ENCODE measurements at places on chromosomes 11 and 22.

DNA sequence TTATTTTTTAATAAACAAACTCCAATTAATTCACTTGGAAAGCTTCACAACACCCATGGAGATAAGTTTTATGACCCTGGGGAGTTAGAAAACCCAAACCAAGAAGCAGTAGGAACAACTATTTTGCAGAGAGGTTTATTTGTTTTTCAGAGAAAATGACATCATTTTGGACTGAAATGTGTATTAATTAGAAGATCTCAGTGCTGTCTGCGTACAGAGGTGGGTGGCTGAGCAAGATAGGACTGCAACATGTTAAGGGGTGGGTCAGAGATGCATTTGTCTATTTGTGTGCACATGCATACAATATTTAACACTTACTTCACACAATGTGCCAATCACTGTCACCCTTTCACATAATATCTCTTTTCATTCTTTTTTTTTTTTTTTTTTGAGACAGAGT is 1.1 kb downstream of the SCGB1A1 start:
- DNase-seq = no peak

- DNase-seq = no peak
These were observed 3.1 kb upstream of the TMA7B start for GRCh38 chr22:39956932-39957664.

- DNase-seq = no peak
These were observed 5.8 kb upstream of the ZNF74 start for GRCh38 chr22:20388200-20388599.

- no peak for DNase-seq
These were observed 15.0 kb downstream of the KCNE3 start for GRCh38 chr11:74452366-74452765.

DNA sequence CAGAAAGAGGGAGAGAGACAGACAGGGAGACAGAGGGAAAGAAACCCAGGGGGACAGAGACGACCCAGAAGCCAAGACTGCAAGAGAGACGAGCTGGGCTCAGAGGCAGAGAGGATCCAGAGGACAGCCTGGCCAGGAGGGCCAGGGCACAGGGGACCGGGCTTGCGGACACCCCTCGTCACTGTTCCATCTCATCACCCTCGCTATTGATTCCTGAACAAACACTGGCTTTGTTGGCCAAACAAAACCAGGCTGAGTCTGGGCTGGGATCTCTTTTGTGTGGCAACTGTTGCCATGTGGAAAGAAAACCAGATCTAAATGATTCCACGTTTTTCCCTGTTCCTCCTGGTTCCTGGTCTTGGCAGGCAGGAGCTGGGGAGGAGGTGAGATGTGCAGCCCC is 339.4 kb downstream of the MN1 start:
- no peak for DNase-seq

DNA sequence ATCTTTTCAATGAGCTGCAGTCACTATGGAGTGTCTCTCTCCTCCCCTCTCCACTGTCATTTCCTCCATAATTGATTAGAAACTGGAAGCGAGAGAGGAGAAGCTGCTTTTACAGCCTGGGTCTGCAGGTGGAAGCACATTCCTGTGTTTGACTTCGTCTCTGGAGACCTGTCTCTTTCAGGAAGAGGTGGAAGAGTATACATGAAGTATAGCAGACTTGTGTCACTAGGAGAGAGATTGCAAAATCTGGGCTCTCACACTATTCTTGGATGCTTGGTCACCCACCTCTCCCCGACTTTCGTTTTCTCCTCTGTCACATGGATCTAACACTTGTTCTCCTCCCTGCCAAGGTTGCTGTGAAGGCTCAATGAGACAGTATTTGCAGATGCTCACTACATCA is 323.3 kb downstream of the NTM start:
- no peak for DNase-seq

DNA sequence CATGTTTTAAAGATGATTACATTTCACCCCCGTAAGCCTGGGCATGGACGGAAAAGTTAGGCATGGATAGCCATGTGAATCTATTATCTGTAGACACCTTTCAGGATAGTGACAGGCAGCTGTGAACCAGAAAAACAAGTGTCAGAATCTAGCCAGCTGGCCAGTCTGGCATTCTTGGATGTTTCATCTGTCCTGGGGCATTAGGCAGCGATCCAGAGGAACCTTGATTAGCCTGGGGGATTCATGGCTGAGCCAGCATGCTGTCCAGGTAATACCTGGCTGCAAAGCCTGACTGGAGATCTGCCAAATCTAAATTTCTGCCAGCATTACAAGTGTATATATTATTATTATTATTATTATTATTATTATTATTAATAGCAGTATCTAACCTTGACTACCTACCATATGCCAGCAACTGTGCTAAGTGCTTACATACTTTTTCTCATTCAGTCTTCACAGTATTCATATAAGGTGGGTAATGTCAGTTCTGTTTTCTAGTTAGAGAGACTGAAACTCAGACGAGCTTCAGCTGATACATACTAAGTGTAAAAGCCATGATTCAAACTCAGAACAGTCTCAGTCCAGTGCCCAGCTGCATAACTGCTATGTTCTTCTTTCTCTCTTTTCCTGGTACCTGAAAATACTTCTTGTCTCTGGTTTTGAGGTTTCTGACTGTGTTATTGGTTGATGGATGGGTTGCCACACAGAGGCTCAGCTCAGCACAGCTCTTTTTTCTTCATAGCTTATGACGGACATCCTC is 12.8 kb downstream of the BMAL1 start:
- peak; percentile 75 for DNase-seq

DNA sequence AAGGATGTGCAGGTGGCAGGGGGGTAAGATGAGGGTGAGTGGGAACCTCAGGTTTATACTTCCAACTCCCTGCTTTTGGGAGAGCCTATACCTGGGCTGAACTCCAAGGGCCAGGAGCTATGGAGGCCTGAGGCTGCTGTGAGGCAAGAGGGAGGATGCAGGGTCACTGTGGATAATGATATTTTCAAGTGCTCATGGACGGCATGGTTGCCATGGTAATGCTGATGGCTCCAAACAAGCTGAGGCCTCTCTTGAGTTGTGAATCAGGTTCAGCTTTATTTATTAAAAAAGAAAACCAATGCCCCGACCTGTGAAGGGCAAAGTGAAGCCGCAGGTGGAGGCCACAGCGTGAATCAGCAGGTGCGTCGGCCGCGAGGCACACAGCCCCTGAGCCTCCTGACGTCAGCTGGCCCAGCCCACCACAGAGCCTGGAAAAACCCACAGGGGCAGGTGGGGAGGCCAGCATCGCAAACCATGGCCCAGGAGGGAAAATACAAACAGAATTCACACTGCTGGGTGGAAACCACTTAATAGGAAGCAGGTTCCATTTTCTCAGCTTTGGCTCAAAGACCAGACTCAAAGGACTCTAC is 17.4 kb upstream of the CREB3L1 start:
- no peak for DNase-seq

GRCh38 chr22:35629406-35630216 is 12.5 kb upstream of the MB start:
- DNase-seq = peak; percentile 97

DNA sequence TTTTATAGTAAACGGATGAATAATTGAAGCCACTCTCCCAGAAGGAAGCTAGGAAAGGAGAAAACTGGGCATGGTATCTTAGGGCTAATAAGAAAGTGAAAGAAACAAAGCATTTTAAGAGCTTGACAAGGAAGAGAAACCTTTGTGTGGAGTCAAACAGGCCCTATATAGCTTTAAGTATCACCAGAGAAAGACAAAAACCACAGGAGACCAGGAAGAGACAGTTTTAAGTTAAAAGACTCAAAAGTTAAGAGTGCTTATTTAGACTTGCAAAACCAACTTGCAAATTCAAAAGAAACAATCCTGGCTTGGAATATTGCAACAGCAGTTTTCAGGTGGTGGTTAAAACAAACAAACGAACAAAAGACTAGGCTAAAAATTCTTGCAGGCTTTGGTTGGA is 3.4 kb downstream of the PAK1 start:
- no peak for DNase-seq

- DNase-seq = peak; percentile 51
These were observed 98.4 kb upstream of the OR9G4 start for GRCh38 chr11:56846631-56847576.

Measured in epithelial cell of esophagus (primary cell).